ENCODE measurements at places on chromosomes 3 and 15. TPM values are rescaled to one million over a fixed set of nuclear protein-coding genes. Genes with fewer than 3 reads are reported as not detected.

- no peak for DNase-seq
- no peaks in the 10 kb centered on the region for H3K36me3 ChIP-seq
- H3K4me3 ChIP-seq, result no peak overlapping the region
- peaks cover 3% of the 10 kb centered on the region for H3K27me3 ChIP-seq
- no peak overlapping the region for H3K27ac ChIP-seq
Measured at GRCh38 chr3:135090020-135090717, 295.1 kb downstream of the EPHB1 start.

DNA sequence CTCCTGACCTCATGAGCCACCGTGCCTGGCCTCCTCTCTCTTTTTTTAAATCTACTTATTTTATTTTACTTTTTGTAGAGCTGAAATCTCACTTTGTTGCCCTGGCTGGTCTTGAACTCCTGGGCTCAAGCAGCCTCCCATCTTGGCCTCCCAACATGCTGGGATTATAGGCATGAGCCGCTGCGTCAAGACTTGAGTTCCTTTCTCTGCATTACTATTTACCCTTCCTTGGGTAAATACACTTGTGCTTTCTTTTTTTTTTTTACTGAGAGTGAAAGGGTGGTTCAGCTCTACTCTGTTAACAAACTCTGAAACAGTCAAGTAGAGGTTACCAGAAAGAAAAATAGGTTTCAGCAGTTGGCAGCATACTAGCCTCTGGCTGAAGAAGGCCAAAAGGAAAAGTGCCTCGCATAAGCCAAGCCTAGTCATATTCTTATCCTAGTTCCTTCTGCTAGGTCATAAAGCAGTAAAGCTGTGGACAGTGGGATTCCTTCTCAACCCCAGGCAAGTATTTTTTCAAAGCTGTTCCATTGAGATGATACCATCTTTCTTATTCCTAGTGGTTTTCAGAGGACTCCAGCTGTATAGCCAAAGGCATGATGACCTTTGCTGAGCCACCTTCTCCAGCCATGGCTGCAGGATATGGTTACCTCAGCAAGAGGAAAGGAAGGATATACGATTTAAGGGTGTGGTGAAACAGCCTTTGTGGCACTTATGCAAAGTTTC lies 135.1 kb downstream of the RBPMS2 start:
- peaks cover 17% of the 10 kb centered on the region for H3K36me3 ChIP-seq
- no peak overlapping the region for H3K4me3 ChIP-seq
- H3K27ac ChIP-seq, result no peak overlapping the region
- no peak for DNase-seq

DNA sequence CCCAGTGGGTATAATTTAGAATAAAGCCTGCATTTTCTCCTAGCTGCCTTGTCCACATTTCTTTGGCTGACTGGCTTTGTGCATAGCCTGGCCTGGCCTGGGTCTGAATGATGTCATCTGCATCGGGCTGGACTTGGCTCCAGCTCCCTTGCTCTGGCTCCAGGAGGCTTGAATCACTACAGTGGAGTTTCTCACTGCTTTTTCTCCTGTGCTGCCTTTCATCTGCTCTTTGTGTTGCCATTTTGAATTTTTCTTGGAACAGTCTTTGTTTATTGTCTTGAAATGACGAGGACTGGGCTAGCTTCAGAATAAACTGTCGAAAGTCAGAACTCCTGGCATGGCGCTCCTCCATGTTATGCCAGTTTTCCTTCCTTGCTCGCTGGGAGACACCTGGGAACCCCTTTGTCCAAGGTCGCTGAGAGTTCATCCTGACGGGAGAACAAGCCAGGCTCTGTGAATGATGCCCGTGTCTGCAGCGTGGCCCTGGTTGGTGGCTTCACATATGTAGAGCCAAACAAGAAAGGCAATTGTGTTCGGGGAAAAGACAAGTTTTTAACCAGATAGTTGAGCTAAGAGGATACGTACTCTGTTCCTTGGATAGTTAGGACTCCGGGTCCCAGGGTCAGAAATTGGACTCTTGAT lies 258.9 kb downstream of the PDZRN3 start:
- no peaks in the 10 kb centered on the region for H3K4me1 ChIP-seq
- peaks cover 3% of the 10 kb centered on the region for H3K36me3 ChIP-seq
- no peaks in the 10 kb centered on the region for H3K27me3 ChIP-seq
- no peak for DNase-seq
- no peak overlapping the region for H3K4me3 ChIP-seq

- DNase-seq, result no peak
- H3K4me3 ChIP-seq, result no peak overlapping the region
- H3K27ac ChIP-seq, result no peak overlapping the region
- no peaks in the 10 kb centered on the region for H3K4me1 ChIP-seq
- H3K36me3 ChIP-seq, result no peaks in the 10 kb centered on the region
Measured at GRCh38 chr3:101117465-101117864, 124.2 kb upstream of the ABI3BP start.

- H3K4me3 ChIP-seq, result peak overlapping the region; percentile 91
- H3K4me1 ChIP-seq, result peaks cover 13% of the 10 kb centered on the region
- peaks cover 3% of the 10 kb centered on the region for H3K36me3 ChIP-seq
- peaks cover 5% of the 10 kb centered on the region for H3K27me3 ChIP-seq
Measured at GRCh38 chr3:49928481-49929017, 1.1 kb downstream of the MON1A start.

DNA sequence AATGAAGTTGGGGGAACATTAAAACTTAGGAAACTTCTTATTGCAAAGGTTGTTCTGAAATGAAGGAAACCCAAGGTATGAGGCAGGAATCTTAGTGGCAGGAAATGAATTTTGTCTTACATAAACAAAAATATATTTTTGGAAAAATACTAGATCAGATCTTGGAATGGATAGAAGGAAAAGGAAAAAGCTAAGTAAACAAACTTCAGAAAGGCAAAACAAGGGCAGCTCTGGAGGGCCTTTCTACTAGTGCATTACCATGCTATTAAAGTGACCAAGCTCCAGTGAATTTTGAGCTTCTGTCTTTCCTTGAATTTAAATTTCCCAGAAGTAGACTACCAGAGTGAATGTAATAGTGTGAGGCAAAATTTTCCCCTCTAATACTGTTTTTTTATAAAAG lies 13.6 kb downstream of the ARL6 start:
- H3K27me3 ChIP-seq, result no peaks in the 10 kb centered on the region
- H3K4me3 ChIP-seq, result peak overlapping the region; percentile 64
- H3K36me3 ChIP-seq, result peaks cover 12% of the 10 kb centered on the region
- peaks cover 28% of the 10 kb centered on the region for H3K4me1 ChIP-seq
- no peak for DNase-seq
- H3K27ac ChIP-seq, result peak overlapping the region; percentile 89

DNA sequence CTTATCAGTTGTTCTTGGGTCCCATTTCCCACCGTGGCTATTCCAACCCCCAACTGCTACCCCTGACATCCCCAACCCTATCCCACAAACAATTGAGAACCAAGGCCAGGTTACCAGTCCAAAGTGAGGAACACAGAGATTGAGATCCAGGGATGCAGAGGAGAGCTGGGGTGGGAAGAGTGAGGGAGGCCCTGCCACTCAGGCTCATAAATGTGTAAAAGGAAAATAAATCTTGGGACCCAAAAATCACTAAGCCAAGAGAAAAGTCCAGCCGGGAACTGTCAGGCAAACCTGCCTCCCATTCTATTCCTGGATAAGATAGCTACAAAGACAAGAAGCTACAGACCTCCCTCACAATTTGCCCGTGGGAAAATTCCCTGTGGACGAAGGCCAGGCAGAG lies 101.1 kb upstream of the DLG1 start:
- no peaks in the 10 kb centered on the region for H3K36me3 ChIP-seq
- peaks cover 13% of the 10 kb centered on the region for H3K4me1 ChIP-seq

DNA sequence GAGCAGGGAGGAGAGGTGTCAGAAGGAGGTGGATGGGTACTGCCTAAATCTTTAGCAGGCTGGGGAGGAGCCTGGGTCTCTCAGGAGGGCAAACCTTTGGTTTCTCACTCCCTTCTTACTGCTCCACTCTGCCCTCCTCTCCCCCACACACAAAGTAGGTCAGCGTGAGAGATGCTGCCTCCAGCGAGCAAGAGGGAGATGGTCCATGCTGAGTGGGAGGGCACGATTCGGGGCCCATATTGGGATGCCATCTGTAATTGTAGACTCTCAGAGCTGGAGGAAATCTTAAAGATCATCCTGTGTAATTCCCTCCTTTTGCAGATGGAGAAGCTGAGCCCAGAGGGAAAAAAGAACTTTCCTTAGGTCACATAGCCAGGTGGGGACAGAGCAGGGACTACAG lies 34.2 kb upstream of the SYN2 start:
- no peak overlapping the region for H3K4me3 ChIP-seq
- no peak overlapping the region for H3K27ac ChIP-seq

- no peak overlapping the region for H3K27ac ChIP-seq
- peaks cover 5% of the 10 kb centered on the region for H3K27me3 ChIP-seq
- peaks cover 7% of the 10 kb centered on the region for H3K4me1 ChIP-seq
- H3K4me3 ChIP-seq, result no peak overlapping the region
- no peak for DNase-seq
- H3K36me3 ChIP-seq, result peaks cover 3% of the 10 kb centered on the region
Measured at GRCh38 chr3:126944089-126944965, 38.6 kb upstream of the PLXNA1 start.

GRCh38 chr3:13657660-13658435 lies 108.9 kb downstream of the FBLN2 start:
- H3K36me3 ChIP-seq, result peaks cover 5% of the 10 kb centered on the region
- no peak overlapping the region for H3K27ac ChIP-seq
- H3K4me3 ChIP-seq, result no peak overlapping the region

DNA sequence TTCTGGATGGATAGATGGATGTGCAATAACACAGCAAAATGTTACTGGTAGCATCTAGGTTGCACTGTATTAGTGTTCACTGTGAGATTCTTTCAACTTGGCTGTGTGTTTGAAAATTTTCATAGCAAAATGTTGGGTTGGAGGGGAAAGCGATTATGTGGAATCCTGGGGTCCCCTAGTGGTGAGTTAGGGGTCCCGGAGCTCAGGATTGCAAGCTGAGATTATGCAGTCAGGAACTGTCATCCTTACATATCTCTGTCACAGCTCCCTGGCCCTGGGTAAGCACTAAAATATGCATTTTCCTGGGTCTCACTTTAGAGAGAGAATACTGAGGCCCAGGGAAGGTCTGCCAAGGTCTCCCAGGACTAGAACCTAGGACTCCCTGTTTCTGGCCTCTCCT lies 77.2 kb downstream of the CEMIP start:
- peaks cover 4% of the 10 kb centered on the region for H3K27me3 ChIP-seq
- H3K4me3 ChIP-seq, result no peak overlapping the region
- H3K27ac ChIP-seq, result no peak overlapping the region
- peaks cover 12% of the 10 kb centered on the region for H3K4me1 ChIP-seq
- no peaks in the 10 kb centered on the region for H3K36me3 ChIP-seq

ANKRD34C gene
- total RNA-seq, result not detected

RAD51 gene
- 9.6 TPM for total RNA-seq

ARID3B gene
- total RNA-seq, result 70.0 TPM

All from endothelial cell (in vitro differentiated cells).